ENCODE measurements at places on chromosomes 3 and 15.

DNA sequence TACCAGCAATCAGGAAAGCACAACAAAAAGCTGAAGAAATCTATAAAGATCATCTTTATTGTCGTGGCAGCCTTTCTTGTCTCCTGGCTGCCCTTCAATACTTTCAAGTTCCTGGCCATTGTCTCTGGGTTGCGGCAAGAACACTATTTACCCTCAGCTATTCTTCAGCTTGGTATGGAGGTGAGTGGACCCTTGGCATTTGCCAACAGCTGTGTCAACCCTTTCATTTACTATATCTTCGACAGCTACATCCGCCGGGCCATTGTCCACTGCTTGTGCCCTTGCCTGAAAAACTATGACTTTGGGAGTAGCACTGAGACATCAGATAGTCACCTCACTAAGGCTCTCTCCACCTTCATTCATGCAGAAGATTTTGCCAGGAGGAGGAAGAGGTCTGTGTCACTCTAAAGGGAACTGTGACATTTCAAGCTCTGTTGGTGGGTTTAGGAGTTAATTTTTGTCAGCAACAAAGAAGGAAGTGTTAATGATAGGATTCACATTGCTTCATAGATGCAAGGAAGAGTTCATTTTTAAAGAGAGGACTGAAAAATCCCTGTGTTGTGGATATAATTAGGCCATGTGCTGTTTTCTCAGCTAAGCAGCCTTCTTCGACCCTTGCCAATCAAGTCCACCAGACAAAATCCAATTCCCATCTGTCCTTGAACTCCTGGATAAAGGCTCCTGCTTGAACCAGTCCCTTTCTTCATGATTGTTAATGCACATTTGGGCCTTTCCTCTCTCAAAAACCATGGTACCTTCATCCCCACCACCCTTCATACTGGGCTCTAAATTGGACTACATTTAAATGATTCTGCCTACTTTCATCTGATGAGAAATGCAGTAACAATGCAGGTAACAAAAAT lies 1.2 kb downstream of the GPR15 start:
- DNase-seq = no peak

GRCh38 chr3:188624828-188625227 lies 470.9 kb downstream of the LPP start:
- DNase-seq = peak; percentile 26

DNA sequence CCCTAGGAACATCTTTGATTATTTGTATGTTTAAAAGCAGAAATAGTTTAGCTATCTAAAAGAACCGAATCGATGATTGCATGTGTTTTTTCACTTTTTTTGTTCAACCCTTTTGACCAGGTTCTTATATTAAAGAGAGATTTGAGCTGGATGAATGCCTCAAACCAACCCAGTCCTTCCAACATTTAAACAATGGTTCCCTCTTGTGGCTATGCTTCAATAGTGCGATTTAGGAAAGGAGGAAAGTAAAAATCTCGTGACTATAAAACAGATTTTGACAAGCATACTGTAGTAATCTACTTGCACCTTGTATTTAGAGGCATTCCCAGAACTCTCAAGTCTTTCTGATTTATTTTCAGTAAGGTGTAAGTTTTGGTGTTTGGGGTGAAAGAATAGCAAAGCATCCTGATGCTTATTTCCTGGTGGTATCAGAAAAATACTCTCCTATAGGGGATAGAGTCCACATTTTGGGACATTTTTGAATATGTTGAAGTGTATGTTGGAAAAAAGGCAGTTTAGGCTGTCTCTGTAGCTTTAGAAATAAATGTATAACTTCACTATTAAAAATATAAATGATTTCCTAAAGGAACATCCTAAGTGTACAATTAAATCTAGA lies 159.6 kb upstream of the KCNH8 start:
- DNase-seq = peak; percentile 16

DNA sequence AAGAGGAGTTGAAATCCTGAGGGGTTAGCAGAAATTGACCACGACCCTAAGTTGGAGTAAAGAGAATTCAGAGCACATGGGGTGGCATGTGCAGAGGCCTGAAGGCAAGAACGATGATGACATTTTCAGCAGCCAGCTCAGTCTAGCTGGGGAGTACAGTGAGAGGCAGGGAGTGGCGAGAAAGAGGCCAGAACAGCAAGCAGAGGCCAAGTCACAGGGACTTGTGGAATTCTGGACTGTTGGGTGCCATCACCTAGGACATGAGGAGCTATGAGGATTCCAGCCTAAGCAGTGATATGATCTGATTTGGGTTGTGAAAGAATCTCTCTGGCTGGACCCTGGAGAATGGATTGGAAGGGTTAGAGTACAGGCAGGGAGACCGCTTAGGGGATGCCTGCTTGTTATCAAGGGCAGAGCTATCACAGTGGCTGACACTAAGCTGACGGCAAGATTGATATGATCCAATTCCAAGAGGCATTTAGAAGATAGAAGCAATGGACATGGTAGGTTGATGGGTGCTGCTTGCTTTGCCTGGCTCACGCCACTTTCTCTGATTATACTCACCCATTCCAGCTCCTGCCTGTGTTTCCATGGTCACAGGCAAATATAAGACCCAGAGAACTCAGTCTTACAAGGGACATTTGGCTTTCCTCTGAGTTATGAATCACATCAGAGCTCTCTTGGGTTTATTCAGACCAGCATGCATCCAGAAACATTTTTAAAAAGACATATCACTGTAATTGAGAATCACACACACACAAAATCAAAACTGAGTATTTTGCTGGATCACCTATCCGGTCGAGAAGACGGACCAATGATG lies 66.4 kb downstream of the LRTM1 start:
- DNase-seq = no peak

GRCh38 chr3:173618148-173618547 lies 220.6 kb downstream of the NLGN1 start:
- no peak for DNase-seq

GRCh38 chr3:93867425-93867824 lies 106.3 kb downstream of the PROS1 start:
- DNase-seq = no peak

GRCh38 chr15:80489030-80489594 lies 84.9 kb downstream of the ARNT2 start:
- DNase-seq = peak; percentile 78

- DNase-seq = no peak
These were observed 82.0 kb downstream of the ISL2 start for GRCh38 chr15:76418352-76419140.

GRCh38 chr3:4060064-4060463 lies 243.1 kb upstream of the SETMAR start:
- DNase-seq = no peak

DNA sequence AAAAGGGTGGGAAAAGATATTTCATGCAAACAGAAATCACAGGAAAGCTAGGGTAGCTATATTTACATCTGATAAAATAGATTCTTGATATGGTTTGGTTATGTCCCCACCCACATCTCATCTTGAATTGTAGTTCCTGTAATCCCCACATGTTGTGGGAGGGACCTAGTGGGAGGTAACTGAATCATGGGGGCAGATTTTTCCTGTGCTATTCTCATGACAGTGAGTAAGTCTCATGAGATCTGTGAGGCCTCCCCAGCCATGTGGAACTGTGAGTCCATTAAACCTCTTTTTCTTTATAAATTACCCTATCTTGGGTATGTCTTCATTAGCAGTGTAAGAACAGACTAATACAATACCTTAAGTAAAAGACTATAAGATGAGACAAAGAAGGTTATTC lies 558.1 kb downstream of the RSL24D1 start:
- peak; percentile 23 for DNase-seq

DNA sequence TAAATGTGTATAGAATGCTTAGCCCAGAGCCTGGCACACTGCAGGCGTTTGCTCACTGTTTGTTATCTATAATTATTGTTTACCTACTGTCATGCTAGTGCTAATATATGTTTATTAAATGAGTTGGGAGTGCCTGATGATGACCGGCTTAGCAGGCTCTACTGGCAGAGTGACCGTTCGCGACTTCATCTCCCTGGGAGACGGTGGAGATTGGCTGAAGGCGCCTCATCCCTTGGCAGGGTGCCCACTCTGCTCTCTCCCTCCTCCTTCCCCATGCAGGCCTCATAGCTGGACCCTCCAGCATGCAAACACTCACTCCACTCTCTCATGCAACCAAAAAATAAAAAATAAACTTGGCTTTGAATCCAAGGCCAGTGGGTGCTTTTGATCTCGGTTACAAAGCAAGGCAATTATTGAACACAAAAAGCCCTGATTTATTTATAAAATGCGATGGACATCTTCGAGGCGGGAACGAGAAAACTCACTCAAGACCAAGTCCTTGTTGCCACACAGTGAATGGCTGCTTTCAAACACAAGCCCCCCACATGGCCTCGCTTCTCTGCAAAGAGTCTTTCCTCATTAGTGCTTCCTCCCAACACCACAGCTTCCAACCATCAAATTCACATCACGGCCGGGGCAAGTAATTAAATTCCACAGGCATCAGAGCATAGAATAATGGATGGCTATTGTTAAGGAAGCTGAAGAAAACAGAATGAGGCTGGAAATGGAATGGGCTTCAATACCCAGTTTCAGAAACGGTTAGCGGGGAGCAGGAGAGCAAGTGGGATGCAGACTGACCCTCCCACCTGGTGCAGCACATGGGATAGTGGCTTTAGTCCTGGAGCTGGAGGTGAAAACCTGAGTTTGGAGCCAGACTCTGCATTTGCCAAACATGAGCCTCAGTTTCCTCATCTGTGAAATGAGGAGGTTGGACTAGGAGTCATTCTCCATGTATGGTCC lies 135.7 kb upstream of the RAD18 start:
- DNase-seq = no peak

GRCh38 chr3:115628075-115628412 lies 4.7 kb downstream of the GAP43 start:
- DNase-seq = no peak

- no peak for DNase-seq
These were observed 158.4 kb downstream of the KLF13 start for GRCh38 chr15:31484986-31485385.

- no peak for DNase-seq
These were observed 460.0 kb downstream of the PDCD6IP start for GRCh38 chr3:34258271-34258998.

DNA sequence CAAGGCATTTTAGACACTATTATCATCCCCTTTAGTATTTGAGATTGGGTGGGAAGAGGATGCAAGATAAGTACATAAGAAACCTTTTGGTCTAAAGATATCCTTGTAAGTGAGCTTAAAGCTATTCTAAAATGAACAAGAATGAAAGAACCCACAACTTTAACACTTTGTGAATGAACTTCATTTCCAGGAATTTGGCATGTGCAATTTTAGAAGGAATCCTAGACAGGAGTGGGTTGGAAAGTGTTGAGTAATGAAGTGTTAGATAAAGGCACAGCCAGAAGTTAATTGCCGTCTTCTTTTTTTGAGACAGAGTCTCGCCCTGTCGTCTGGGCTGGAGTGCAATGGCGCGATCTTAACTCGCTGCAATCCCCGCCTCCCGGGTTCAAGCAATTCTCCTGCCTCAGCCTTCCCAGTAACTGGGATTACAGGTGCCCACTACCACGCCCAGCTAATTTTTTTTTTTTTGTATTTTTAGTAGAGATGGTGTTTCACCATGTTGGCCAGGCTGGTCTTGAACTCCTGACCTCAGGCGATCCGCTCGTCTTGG lies 13.2 kb upstream of the TEX9 start:
- no peak for DNase-seq

Measured in inflammatory macrophage treated with lipopolysaccharide for 4 hours (primary cell).